GDM1 (cell line): ENCODE measurements at places on chromosomes 16 and 17.
A peak's percentile ranks its signal among the peaks of the same experiment; 100 is the strongest.

DNA sequence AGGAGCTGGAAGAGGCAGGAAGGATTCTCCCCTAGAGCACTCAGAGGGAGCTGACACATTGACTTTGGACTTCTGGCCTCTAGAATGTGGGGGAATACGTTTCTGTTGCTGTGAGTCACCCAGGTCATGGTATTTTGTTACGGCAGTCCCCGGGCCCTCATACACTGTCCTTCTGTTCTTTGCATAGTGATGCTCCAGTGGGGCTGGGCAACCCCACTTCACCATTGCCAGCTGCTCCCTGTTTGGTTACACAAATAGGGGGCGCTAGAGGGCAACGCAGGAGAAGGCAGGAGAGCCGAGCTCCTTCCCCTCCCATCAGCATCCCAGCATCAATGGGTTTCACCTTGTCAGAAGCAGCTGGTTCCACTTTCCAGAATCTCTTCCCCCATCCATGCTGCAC lies 257.7 kb upstream of the FOXF1 start:
- DNase-seq: no peak

DNA sequence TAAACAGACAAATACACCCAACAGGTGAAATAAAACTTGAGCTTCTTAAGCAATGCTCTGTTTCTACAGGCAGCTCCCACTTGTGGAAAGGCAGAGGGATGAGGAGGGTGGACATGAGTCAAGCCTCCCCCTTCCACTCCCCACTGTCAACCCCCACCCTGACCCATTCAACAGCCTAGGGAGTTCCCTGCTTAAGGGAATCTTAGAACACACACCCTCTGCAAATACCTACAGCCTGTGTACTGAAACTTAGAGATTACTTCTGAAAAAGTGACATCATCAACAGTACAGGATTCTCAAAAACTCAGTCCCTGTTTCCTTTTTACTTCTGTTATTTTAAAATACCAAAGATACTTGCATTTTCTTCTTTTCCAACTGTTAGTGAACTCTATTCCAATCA lies 345.4 kb downstream of the SOX9 start:
- no peak for DNase-seq

DNA sequence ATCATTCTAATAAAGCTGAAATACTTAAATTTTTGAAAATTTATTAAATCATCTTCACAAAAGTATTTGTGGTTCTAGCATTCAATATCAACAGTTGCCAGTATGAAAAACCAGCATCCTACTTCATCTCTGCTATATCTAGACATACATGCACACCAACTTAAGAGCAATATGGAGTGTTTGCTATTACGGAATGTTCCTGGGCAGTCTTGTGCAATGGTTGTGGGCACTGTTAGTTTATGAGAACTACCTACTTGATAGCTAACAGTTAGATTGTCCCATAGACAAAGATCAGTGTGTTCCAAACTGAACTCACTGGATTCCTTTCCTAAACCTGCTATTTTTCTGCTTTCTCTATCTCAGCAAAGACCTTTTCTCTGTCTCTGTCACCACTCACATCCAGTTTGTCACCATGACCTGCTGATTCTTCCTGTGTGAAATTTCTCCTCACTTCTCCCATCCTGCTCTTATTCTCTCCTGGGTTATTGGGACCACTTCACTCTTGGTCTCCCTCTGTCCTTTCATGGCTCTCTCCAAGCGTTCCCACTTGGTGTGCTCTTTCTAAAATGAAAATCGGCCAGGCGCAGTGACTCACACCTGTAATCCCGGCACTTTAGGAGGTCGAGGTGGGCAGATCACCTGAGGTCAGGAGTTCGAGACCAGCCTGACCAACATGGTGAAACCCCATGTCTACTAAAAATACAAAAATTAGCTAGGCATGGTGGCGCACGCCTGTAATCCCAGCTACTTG lies 27.7 kb downstream of the CNTROB start:
- DNase-seq: no peak

GRCh38 chr17:78977997-78978973 lies 1.4 kb downstream of the LGALS3BP start:
- DNase-seq: no peak

GRCh38 chr16:13781575-13782338 lies 138.2 kb upstream of the ERCC4 start:
- no peak for DNase-seq

DNA sequence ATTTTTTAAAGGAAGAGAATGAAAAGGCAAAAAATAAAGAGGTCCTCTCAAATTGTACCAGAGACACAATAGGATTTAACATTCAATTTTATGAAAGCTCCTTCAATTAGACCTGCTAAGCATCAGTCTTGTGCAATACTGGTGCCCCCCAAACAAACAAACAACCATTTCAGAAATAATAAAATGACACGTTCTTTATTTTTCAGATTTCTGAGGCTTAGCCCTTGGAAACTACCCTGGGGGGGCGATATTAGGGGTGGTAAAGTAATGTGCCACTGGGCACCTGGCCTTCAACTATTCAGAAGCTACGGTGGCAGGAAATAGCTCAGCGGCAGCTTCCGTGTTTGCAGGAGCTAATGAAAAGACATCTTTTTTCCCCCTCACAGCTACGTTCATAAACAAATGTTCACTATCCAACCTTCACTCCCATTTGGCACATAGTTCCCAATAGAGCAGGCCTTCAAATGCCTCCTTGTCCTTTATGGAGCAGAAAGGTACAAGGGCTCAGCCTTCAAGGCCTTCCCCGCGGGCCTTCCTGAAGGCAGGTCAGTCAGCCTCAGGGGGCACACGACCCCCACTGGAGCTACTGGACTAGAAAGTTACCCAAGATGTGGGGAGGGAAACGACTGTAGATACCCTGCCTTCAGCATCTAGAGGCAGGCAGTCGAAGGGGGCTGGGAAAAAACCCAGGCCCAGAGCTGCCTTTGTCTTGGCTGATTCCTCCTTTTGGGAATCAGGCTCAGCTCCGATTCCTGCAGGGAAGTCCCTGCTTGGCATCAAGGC lies 44.1 kb downstream of the TBX4 start:
- DNase-seq: no peak

GRCh38 chr17:51422634-51423033 lies 162.3 kb downstream of the UTP18 start:
- no peak for DNase-seq

- no peak for DNase-seq
Measured at GRCh38 chr17:36921095-36921851, 16.0 kb upstream of the LHX1 start.

DNA sequence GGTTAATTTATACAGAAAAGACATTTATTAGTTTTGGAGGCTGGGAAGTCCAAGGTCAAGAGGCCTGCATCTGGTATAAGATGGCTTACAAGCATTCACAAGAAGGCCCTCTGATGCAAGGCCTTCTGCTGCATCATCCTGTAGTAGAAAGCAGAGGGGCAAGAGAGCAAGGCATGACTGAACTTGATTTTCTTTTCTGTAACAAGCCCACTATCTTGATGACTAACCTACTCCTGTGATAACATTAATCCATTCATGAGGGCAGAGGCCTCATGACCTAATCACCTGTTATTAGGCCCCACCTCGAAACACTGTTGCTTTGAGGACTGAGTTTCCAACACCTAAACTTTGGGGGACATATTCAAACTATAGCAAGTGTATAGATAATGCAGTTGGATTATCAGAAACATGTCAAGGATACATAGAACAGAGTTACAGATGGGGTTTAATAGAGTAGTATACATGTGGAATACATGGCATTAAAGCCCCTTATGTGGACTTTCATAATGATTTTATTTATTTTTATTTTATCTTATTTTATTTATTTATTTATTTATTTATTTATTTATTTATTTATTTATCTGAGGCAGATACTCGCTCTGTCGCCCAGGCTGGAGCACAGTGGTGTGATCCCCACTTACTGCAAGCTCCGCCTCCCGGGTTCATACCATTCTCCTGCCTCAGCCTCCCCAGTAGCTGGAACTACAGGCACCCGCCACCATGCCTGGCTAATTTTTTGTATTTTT lies 88.2 kb downstream of the CHD9 start:
- no peak for DNase-seq

- no peak for DNase-seq
Measured at GRCh38 chr17:37294888-37295287, 80.9 kb upstream of the C17orf78 start.

DNA sequence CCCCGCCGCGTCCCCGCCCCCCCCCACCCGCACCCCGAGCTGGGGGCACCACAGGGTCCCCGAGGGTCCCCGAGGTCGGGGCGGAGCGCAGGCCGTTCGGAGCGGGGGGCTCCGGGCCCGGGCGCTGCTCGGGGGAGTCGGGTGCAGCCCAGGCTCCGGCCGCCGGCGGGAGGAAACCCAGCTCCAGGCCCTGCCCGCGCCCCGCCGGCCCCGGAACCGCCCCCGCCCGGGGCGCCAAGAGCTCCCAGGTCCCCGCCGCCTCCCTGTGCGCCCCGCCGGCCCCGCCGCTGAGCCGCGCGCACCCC lies 33.2 kb upstream of the RPH3AL start:
- DNase-seq: no peak

DNA sequence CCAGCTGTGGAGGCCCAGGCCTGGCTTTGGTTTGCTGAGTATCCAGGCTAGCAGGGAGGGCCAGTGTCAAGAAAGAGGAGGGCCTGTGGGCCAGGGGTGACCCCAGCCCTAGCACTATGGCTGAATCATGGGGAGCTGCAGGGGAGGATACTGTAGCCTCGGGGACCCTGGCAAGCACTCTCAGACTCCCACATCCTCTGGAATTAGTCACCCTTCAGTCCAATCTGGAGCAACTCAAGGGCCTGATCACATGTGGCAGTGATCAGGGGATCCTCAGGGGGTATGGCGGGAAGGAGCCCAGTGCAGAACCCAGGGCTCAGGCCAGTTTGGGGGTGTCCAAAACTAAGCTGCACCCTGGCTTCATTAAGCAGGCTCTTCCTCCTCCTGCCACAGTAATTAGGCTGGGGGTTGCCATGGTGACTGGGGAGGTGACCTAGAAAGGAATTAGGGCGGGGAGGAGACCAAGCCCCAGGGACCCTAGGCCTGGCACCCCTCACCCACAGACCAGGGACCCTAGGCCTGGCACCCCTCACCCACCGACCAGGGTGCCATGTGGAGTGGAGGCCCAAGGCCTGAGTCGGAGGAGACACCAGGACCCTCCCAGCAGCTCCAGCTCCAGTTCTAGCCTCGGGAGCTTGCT lies 5.8 kb downstream of the NLGN2 start:
- no peak for DNase-seq

DNA sequence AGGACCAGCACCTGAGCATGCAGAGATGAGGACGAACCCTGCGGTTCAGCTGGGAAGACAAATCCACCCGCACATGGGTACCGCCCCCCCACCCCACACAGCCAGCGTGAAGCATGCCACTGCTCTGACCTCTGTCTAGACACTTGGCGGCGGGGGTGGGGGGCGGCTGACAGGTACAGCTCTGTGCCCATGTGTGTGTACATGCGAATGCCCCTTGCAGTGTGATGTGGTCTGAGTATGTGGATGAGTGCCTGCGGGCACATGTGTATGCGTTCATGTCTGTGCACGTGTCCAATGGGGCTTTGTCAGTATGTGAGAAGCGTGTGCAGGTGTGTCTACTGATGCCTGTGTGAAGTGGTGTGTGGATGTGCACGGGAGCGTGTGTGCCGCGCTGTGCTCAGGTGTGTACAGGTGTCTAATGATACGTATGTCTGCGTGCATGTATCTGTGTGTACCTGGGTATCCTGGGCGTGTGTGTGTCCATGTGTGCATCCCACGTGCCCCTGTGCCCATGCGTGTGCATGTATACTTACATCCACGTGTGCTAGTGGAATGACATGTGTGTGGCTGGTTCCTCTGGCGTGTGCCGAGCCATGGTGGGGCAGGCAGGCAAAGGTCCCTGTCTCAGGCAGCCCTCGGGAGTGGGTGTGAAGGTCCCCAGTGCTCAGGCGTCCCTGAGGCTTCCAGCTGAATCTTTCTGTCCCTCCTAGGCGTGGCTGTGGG lies 636 bp upstream of the RAP1GAP2 start:
- DNase-seq: no peak

- DNase-seq: no peak
Measured at GRCh38 chr16:79642652-79643051, 42.1 kb upstream of the MAF start.

GRCh38 chr16:23781176-23781575 lies 26.4 kb downstream of the CHP2 start:
- no peak for DNase-seq

- no peak for DNase-seq
Measured at GRCh38 chr16:27792486-27793248, 242.7 kb downstream of the KATNIP start.

DNA sequence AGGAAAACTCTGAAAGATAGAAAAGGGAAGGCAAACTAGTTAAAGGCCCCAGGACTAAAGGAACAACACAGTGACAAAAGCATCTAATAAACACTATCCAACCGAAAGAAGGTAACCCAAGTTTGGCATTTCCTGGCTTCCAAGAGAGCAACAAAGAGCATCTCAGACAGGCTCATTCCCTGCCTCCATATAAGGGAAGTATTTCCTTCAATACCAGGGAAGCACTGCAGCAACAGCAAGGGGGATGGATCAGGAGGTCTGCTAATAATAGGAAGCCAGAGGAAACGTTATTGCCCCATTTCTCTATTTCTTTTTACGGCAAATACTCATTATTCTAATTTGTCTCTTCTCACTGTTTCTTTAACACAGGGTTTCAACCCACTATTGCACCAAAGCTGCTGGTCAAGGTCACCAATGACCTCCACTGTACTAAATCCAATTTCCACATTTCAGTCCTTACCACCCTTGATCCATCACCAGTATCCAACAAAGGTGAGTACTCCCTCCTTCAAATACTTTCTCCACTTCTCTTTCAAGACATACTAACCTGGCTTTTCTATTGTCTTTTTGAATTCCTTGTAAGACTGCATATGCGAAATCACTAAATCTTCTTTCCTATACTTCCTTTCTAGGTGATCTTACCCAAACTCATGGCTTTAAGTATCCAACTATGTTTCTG lies 86.1 kb downstream of the KANSL1 start:
- no peak for DNase-seq

- DNase-seq: peak; percentile 20
Measured at GRCh38 chr17:43994272-43995149, 9.9 kb upstream of the NAGS start.

DNA sequence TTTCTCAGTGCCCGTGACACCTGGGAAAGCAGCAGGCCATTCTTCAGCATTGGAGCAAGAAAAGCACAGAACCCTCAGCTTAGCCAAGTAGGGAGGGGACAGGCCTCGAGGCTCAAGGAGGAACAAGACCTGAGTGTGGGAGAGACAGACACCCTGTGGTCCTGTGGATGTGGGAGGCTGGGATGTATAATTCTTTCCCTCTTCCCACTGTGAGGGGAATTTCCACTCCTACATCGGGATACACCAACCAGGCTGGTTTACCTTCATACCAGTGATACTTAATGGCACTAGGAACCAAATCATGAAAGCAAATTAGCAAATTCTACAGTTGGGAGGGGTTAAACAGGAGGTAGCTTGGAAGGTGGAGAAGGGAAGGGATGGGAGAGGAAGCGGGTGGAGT lies 41.7 kb downstream of the LYRM1 start:
- no peak for DNase-seq

GRCh38 chr17:13961265-13961664 lies 108.0 kb upstream of the COX10 start:
- DNase-seq: no peak

- no peak for DNase-seq
Measured at GRCh38 chr17:37466471-37466870, 23.2 kb upstream of the DUSP14 start.

GRCh38 chr17:41415833-41416335 lies 8.5 kb downstream of the KRT37 start:
- no peak for DNase-seq
